ENCODE measurements at places on chromosomes 2 and 18.

DNA sequence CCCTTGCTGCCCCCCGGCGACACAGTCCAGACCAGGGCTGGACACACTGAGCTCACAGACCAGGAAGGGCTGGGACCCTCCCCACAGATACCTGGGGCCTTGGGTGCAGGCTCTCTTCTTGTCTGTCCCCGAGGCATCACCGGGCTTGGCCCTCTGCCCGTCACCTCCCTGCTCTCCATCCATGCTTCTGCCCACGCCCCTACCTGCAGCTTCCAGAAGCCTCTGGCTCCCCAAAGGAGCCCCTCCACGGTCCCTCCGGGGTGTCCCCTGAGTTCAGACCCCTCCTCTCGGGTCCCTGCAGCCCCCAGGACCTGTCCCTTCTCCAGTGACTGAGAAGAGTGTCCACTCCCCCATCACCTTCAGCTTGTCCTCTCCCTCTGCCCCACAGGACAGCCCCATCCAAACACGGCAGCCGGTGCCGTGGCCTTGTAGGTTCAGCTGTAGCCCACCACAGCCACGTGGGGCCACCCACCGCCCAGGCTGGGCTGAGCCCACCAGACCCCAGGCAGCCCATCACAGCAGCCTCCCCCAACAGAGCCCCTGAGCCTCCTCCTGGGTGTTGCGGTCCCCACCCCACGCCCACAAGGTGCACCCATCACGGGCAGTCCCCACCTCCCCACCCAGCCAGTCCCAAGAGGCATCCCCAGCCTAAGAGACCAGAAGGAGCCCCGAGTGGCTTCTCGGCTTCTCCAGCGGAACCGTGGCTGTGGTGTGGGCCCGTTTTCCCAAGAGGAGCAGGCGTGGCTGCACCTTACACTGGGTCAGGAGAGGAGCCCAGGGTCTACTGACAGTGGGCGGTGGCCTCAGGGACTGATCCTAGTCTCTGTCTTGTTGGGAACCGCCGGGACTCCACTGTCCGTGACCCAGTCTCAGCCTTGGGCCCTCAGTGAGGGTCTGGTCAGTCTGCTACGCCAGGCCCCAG is 53.1 kb downstream of the RAMP1 start:
- no peak for DNase-seq

DNA sequence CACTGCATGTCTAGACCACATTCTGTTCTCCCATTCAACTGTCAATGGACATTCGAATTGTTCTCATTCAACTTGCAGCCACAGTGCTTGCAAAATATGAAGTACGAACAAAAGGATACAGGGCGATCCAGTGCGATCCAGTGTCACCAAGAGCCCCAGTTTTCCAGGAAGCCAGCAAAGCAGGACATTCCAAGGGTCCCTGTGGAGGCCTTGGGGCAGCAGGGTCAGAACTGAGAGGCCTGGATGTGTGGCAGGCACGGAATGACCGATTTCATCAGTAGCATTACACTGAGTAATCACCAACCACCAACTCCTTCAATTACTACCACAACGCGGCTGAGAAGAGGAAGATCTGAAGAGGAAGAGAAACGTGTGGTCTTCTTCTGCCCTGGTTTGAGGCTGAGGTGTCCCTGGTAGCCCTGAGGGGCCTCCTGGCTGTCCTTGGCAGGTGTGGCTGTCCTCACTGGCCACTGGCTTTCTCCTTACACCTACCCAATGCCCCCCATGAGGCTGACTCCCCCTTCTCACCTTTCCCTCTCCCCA is 172.7 kb upstream of the FHL2 start:
- no peak for DNase-seq

DNA sequence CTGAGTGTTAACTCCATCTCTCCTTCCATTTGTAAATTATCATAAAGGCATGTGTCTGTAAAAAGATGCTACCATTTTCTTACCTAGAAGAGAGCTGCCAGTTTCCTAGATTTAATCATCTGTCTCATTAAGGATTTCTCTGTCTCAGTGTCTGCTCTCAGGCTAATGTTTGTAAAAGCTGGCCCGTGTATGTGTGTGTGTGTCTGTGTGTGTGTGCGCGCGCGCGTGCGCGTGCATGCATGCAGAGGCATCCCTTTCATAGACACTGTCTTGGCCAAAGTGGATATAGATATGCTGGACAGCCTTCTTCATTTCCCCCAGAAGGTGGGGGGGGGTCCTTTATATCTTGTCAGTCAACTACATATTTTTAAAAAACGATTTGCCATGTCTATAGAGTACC is 18.9 kb downstream of the MGAT5 start:
- no peak for DNase-seq

- DNase-seq = no peak
Observed at GRCh38 chr2:121826036-121826435, 70.6 kb downstream of the TSN start.

GRCh38 chr2:120879431-120880295 is 144.0 kb downstream of the GLI2 start:
- peak; percentile 83 for DNase-seq

- no peak for DNase-seq
Observed at GRCh38 chr2:181977661-181978350, 7.8 kb upstream of the PPP1R1C start.

GRCh38 chr2:151523850-151524249 is 114.1 kb downstream of the RIF1 start:
- no peak for DNase-seq

DNA sequence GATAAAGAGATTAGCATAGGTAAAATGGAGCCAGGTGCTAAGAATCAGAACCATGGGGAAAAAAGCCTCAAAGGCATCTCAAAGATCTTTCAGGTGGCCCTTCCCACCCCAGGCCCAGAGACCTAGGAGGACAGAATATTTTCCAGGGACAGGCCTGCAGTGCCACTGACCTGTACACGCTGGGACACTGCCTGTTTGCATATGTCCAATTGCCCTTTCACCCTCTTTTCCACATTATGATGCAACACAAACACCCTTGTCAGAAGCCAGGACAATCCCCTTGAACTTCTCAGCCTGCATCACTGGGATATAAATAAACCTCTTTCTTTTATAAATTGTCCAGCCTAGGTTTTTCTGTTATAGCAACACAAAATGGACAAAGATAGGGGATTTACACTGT is 419.1 kb downstream of the TRIB2 start:
- DNase-seq = no peak

DNA sequence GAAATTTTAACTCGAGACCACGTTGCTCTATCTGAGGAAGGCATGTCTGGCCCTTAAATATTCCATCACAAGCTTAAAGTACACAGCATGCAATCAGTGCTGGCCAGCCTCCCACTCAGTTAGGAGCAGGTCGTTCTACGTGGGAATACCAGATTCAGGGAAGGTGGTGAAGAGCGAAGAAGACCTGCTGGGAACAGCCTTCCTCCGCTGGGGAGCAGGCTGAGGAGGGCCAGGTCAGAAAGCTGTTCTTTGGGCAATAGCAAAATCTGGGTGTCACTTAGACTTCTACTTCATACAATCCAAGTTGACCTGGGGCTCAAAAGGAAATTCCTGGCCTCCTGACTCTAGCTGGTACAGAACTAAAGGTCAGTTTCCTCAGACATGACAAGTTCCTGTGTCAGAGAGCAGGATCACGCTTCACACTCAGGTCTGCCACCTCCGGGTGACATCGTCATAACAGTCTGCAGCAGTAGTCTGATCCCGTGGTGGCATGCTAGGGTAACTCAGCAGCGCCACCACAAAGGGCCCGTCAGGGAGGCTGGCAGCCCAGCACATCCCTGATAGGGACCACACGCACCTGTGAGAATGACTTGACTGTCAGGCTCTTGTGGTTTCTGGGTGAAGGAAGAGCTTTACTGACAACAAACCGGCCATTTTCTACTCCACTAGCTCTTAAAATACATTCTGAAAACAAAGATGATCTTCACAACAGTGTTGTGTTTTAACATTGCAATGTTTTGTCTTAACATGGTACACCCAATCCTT is 35.2 kb upstream of the NAPG start:
- no peak for DNase-seq
